ENCODE measurements at places on chromosomes 3 and 15.

DNA sequence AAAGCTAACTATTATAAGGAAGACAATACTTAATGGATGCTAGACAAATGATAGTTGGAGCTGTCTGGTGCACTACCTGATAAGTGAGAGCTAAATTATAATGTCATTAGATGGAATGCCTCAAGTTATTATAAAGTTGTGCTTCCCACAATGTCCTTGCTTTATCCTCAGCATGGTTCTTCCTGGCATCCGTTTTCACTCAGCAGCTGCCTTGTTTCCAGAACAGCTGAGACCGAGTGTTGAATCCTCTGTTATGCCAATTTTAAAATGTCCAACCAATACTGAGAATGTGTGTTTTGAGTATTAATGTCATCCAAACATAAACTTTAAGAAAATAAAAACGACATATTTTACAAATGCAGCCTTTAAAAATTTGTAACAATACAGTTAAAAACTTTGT lies 286.7 kb upstream of the SOX2 start:
- no peak for DNase-seq

DNA sequence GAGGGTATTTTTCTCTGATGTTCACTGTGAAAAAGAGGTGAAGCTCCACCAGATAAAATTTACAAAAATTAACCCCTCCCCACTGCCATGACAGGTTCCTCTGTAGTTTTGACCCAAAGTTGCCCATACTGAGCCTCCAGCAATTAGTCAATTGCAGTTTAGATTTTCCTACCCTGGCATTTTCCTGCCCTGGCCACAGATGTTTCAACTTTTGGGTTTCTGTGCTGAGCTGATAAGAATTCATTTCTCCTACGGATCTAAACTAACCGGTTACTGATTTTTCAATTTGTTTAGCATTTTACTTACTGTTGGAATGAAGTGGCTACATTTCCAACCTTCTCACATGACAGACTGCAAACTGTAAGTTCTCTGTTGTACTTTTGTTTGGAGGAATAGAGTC lies 1346.1 kb upstream of the EPHA6 start:
- no peak for DNase-seq

- no peak for DNase-seq
Measured at GRCh38 chr3:37787153-37787867, 74.4 kb upstream of the CTDSPL start.

DNA sequence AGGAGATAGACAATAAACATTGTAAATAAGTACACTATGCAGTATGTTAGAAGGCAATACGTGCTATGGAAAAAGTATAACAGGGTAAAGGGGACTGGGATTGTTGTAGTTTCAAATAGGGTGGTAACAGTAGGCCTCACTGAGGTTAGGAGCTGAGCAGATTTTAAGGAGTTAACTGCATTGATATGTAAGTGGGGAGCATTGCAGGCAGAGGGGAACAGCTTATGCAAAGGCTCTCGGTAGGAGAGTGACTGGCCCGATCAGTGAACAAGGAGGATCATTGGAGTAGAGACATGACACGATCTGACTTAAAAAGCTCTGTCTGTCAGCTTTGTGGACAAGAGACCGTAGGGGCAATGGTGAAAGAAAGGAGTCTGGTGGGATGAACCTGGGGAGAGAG lies 46.8 kb downstream of the PCCB start:
- no peak for DNase-seq

GRCh38 chr3:101066711-101067129 lies 73.5 kb upstream of the ABI3BP start:
- no peak for DNase-seq

- DNase-seq: no peak
Measured at GRCh38 chr3:89072642-89073041, 34.8 kb upstream of the EPHA3 start.

- DNase-seq: no peak
Measured at GRCh38 chr15:92091155-92091734, 237.7 kb downstream of the SLCO3A1 start.

GRCh38 chr15:89665449-89666181 lies 10.3 kb upstream of the KIF7 start:
- DNase-seq: peak; percentile 76

- peak; percentile 67 for DNase-seq
Measured at GRCh38 chr15:90219421-90220141, 14.2 kb downstream of the CIB1 start.

Measured in left colon (tissue), 2 donors.